ENCODE measurements at places on chromosomes 12 and 14.

- DNase-seq = no peak
These were observed 20.3 kb downstream of the KDM2B start for GRCh38 chr12:121560392-121561008.

- DNase-seq = no peak
These were observed 123.2 kb downstream of the PELI2 start for GRCh38 chr14:56241461-56241860.

- DNase-seq = peak; percentile 40
These were observed 1.6 kb downstream of the KLHL28 start for GRCh38 chr14:44960146-44960545.

- DNase-seq = no peak
These were observed 241.0 kb downstream of the EMP1 start for GRCh38 chr12:13437541-13437940.

DNA sequence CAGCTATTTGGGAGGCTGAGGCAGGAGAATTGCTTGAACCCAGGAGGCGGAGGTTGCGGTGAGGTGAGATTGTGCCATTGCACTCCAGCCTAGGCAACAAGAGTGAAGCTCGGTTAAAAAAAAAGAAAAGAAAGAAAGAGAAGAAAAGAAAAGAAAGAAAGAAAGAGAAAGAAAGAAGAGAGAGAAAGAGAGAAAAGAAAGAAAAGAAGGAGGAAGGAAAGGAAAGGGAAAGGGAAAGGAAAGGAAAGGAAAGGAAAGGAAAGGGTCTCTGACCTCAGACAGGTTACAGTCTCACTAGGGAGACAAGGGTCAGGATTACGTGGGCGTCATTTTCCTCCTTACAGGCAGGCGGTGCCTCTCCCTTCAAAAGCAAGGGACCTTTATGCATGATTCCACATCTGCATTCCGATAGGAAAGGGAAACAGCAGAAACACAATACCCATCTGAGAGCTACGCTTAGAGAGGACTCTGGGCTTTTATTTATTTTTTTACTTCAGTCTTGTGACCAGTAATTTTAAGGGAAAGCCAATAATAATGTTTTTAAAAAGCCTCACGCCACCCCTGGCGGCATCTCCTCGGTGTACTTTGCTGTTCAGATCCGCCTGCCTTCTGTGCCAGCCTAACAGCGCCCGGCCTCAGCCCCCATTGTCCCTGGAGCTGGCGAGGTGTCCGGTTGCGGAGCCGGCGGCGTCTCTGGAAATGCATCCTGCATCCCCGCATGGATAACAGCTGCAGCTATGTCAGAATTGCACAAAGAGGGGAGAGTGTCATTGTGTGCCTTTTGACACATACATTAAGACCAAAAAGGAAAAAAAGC, 945 bp upstream of the HIP1R start:
- peak; percentile 48 for DNase-seq

- DNase-seq = no peak
These were observed 873.6 kb downstream of the C12orf50 start for GRCh38 chr12:87155621-87156020.

DNA sequence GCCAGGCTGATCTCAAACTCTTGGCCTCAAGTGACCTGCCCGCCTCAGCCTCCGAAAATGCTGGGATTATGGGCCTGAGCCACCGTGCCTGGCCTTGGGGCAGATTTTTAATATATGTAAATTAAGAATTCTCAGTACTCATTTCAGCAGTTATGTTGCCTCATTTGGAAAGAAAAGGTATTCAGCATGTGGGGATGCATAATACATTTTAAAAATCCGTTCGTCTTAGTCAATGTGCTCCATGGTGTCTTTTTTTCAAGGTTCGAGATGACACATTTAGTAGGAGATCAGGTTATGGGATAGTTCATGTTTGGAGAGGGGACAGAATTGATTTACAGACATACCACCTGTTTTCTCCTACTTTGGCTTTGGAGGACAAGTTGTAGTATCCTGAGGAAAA, 10.2 kb downstream of the SYNE2 start:
- no peak for DNase-seq

- DNase-seq = peak; percentile 66
These were observed 71.3 kb downstream of the DUSP6 start for GRCh38 chr12:89280833-89281538.

DNA sequence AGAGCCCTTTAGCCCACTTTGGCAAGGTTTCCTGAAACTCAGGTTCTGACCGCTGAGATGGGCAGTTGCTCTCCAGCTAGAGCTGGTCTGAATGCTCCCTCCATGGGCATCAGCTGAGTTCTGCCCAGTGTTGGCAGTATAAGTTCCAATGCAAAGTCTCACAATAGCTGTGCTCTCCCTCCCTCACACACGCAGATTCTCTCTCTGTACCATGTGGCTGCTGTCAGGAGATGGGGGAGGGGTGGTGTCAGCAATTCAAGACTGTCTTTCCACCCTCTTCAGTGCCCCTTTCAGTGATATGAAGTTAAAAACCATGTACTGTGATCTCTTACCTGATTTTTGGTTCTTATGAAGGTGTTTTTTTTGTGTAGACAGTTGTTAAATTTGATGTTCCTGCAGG, 164.3 kb upstream of the PLEKHA5 start:
- no peak for DNase-seq

- no peak for DNase-seq
These were observed 184.8 kb downstream of the ETV6 start for GRCh38 chr12:11834104-11834812.

DNA sequence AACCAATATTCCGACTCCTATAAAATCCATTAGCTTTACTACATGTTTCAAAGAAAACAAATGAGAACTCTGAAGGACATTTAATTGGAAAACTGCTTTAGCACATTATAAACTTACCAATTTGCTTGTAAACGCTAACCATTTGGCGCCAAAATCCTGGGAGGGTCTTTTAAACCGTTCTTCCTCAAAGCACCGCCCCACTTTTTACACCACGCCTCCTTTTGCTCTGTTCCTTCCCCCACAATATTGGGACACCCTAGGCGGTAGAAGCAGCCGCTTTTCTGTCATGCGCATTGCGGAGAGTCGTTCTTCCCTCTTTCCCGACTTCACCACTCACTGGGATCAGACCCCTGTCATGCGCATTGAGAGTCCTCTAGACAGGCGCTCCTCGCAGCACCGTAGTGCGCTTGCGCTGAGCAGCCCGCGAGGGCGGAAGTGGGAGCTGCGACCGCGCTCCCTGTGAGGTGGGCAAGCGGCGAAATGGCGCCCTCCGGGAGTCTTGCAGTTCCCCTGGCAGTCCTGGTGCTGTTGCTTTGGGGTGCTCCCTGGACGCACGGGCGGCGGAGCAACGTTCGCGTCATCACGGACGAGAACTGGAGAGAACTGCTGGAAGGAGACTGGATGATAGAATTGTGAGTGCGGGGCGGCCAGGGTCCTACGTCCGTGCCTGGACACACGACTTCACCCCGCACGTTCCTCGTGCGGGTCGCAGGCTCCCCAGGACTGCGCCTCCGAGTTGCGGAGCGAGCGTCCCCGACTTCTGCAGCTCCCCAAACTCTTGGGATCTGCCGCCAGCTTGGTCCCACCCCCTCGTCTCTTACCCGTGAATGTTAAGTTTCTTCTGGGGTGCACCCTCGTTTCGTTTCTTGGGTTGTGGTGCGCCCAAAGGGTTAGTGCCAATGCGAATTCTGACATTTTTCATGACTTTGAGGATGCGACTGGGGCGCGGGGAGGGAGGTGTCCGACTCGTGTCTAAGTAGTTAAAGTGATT, at the start of gene TMX1:
TMX1 (plus strand) TSS at position 435 of the 991 bp plus-strand sequence; CDS start at position 481, 46 bp downstream.
- DNase-seq = peak; percentile 99

DNA sequence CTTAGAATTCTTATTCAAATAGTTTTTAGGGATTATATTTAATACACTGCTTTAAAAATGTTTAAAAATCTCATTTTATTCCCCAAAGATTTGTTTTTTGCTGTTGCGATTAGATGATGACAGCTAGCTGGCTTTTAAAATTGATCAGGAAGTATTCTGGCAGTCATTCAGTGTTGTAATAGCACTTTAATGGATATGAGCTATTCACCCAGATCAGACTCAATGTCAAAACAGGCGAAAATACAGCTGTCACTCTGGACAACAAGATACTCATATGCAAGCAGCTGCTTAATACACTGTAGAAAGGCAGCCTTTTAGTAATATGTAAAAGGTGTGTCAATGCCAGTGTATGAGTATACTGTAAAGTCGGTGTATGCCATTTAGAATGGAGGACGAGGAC, 91.7 kb downstream of the NPAS3 start:
- no peak for DNase-seq

DNA sequence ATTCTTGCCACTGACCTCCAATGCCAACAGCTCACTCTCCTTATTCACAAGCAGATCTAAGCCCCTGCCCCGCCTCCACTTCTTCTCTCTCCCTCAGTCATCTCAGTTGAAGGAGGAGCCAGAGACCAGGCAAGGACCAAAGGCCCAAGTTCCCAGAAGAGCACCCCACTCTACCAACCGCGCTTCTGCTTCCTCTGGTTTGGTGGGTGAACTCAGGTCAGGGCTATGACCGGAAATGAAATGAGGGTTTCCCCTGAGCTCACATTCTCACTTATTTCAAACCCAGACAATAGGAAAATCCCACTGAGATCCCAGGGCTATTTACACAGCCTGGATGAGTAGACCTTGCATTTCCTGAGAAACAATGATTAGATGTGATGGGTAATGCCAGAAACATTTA, 9.9 kb downstream of the DPF3 start:
- no peak for DNase-seq

- no peak for DNase-seq
These were observed 68.1 kb downstream of the ITPK1 start for GRCh38 chr14:93047661-93048060.

GRCh38 chr14:69208666-69209065, 17.4 kb downstream of the EXD2 start:
- DNase-seq = no peak

DNA sequence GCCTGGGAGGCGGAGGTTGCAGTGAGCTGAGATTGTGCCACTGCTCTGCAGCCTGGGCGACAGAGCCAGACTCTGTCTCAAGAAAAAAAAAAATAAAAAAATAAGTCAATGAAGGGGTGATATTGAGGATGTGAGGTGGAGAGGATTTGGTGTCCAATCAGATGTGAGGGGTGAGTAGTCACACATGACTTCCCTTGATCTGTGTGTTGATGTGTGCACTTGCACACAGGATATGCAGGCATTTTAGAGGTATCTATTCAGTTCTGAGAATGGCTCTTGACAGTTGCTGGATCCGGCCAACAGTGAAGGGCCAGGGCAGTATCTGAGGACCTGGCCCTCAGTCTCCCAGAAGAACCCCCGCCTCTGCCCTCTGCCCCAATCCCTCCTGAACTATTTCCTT, 7.8 kb upstream of the SP7 start:
- no peak for DNase-seq

DNA sequence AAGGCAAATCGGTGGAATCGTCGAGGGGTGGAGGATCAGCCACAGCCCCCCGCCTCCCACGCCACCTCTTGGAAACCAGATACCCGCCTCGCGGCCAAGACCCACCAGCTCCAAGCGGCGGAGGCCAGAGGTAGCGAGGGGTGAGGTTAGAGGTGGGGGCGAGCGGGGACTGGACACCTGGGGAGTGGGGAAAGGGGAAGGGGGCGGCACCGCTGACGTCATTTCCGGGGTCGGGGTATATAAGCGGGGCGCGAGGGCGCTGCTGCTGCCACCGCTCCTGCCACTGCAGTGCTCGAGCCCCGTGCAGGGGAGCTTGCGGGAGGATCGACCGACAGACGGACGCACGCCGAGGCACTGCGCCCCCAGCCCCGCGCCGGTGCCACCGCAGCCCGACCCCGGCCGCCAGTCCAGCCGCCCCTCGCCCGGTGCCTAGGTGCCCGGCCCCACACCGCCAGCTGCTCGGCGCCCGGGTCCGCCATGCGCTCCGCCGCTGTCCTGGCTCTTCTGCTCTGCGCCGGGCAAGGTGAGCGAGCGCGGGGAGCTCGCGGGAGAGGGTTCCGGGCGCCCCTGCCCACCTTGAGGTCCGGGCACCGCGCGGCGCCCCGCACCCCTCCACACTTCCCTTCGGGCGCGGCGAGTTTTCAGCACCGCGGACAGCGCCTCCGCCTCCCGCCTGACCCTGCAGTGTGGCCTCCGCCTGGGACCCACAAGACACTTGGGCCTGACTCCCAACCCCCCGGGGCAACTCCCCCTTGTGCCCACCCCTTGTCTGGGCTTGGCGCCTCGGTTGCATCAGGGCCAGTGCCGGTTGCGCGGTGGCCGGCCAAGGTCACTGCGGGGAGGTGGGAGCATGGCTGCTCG, at the start of gene CHGA:
CHGA (plus strand) TSS at position 268 of the 861 bp plus-strand sequence; CDS start at position 478, 210 bp downstream.
- DNase-seq = peak; percentile 60

- DNase-seq = no peak
These were observed 20.6 kb upstream of the ST8SIA1 start for GRCh38 chr12:22355011-22355580.
